ENCODE measurements at places on chromosomes 1 and 21. TPM values are rescaled to one million over a fixed set of nuclear protein-coding genes. Genes with fewer than 3 reads are reported as not detected.

- DNase-seq = no peak
Measured at GRCh38 chr1:56235909-56236510, 343.4 kb downstream of the PLPP3 start.

- DNase-seq = no peak
Measured at GRCh38 chr1:19622204-19622603, 21.9 kb upstream of the NBL1 start.

- no peak for DNase-seq
Measured at GRCh38 chr21:43903451-43904091, 38.5 kb downstream of the AGPAT3 start.

- no peak for DNase-seq
Measured at GRCh38 chr1:109912873-109913272, 2.2 kb downstream of the CSF1 start.

DNA sequence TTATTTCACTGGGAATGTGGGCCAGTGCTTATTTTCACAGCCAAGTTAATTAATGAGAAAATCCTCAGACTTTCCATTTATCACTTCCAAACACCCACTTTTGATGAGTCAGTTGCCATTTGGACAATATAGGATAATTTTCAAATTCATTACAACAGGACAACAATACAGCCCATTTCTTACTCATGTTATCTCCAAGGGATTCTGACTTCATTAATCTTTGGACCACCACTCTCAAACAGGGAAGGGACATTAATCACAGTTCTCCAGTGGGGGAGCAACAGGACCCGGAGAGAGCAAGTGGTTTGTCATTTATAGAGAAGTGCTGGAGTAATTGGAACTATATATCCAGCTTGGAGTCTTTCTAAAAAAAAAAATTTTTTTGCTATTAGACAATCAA lies 38.7 kb downstream of the JUN start:
- DNase-seq = no peak

- DNase-seq = no peak
Measured at GRCh38 chr21:18493422-18493821, 89.8 kb upstream of the TMPRSS15 start.

DNA sequence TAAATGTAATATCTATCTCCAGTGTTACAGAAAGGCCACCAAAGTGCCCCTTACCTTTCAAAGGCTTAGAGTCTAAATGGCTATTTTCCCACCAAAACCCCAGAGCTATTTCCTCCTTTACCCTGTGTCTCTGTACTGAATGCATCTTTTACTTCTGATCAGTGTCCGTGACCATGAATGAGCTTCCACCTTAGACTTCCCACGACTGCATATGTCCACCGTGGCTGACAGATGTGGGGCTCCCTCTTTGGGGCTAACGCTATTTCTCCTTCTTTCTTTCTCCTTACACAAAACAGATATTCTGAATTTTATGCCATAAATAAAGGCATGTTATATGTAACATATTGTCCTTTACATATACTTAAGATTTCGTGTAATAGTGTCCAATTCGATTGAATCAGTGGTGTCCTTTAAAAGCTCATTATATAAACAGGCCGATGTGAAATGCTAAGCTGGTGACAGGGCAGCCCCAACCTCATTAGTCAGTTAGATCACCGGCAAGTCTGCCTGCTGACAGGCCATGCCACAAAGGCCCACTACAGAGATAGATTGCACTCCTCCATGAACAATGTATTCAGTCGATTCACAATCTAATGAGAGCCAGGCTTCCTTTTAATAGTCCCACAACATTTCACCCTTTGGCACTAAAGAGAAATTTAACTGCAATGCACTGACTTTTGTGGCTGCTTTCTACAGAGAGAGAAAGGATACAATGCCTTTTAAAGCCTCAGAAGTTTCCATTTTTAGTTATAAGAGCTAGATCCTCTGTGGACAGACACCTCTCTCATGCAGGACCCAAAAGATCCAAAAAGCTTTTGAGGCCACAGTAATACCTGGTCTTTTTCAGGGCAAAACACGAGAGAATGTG lies 297.9 kb downstream of the PCP4 start:
- DNase-seq = no peak

ELK4 gene
- 5.0 TPM for polyA plus RNA-seq

SMG7 gene
- polyA plus RNA-seq = 27.0 TPM

Measured in heart left ventricle (tissue), 16 donors.